Myometrial cell (primary cell): ENCODE measurements at places on chromosomes 4 and X. TPM values are rescaled to one million over a fixed set of nuclear protein-coding genes. Genes with fewer than 3 reads are reported as not detected.

Gene FRMPD3
- total RNA-seq: not detected in 2 replicates

Gene ZMAT1
- under 0.01 TPM in 1 of 2 replicates, not detected in the other for total RNA-seq

Gene TMEM129
- total RNA-seq: 50.7 and 63.4 TPM in 2 replicates

Gene BEX1
- total RNA-seq: 1.8 and 3.7 TPM in 2 replicates

Gene SERPINA7
- total RNA-seq: not detected in 2 replicates

Gene PDGFC
- 62.8 and 77.8 TPM in 2 replicates for total RNA-seq

Gene CD38
- total RNA-seq: not detected in 2 replicates

Gene DCAF4L1
- not detected in 2 replicates for total RNA-seq

Gene ARAP2
- 1.4 and 1.9 TPM in 2 replicates for total RNA-seq

Gene GLOD5
- not detected in 2 replicates for total RNA-seq

Gene EDA2R
- total RNA-seq: 13.0 and 16.1 TPM in 2 replicates

Gene SMIM10
- total RNA-seq: 6.1 and 10.5 TPM in 2 replicates

Gene PPBP
- total RNA-seq: not detected in 2 replicates
